ENCODE measurements at places on chromosomes 16 and 17. TPM values are rescaled to one million over a fixed set of nuclear protein-coding genes. Genes with fewer than 3 reads are reported as not detected.

Gene LRRC46
- total RNA-seq = not detected

DNA sequence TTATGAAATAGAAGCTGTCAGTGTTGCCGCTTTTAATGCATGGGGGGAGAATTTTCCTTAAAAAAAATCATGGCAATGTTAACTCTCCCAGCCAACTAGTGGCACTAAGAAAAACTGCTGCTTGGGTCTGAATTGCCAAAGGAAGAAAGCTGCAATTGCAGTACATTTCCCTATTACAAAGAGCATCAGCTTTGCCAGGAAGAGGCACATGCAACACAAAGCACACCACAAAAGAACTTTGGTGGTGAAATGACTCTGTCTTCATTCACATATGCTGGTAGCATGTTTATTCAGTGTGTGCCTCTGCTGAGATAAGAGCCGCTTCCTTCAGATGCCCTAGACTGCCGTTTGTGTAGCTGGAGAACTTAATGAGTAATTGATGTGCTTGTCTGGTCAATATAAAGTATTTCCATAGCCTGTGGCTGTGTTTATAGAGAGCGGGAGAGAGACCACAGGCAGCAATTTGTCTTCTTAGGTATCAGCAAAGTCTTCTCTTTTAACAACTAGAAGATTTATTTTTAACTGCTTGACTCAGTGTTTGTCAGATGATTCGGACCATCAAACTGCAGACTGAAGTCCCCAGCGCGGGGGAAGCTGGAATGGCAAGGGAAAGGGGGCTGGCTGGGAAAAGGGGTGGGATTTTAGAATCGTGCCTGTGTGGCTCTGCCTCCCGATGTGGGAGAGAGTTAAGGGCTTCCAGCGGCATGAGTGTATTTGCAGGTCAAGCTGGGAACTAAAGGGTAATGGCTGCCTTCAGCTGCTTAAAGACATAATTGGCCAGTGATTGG lies 115.1 kb downstream of the MRTFB start:
- DNase-seq = no peak

GRCh38 chr17:52156576-52157570 lies 1.6 kb downstream of the CA10 start:
- no peak for DNase-seq

Gene ENPP7
- not detected for total RNA-seq

DNA sequence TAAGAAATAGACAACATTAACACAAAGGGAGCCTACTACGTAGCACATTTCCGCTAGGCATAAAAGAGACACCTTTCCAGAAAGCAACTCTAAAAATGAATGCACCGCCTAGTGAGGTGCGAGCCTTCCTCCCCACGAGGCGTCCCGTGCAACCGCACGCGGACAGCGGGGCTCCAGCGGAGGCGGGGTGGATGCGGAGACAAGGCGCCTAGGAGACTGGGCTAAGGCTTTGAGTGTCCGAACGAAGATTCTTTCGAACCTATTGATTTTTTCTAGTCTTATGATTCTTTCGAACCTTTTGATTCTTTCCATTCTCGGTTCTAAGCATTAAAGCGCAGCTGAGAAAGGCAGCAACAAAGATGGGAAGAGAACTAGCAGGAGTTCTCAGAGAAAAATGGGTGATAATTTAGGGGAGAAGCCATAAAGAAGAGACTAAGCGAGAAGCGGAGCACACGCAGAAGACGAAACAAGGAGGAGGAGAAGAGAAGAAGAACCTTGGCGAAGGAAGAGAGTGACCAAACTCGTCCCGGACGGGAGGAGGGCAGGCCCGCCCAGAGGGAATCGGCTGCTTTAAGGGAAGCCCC lies 394 bp upstream of the CPD start:
- DNase-seq = no peak

DNA sequence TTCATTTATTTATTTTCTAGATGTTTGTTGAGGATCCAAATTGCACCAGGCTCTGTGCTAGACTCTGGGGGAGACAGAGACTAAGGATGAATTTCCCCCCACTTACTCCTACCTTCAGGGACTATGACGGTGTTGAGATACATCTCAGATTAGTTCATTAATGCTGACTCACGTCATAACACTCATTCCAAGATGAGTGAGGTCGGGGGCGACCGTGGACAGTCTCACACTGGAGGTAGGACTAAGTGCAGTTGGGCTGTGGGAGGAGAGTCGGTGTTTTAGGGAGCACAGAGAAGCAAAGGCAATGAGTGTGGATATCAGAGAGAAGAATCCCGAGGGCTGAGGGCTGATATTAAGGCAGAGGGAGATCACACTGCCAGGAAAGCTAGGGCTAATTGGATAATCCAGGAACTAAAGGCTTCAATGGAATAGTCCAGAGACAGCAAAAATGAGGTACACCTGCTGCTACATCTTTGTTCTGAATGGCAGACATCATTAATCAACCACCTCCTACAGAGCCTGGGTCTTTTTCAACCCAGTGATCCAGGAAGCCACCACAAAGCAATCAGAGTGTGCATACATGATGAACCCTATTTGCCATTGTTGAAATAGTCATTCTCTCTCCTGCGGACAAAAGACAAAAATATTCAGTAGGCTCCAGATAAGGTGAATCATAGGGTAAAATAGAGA lies 38.6 kb upstream of the CACNG4 start:
- no peak for DNase-seq

- no peak for DNase-seq
These were observed 1.4 kb upstream of the RHBDF2 start for GRCh38 chr17:76502341-76503211.

All from tibial nerve (tissue), 4 donors.